Tibial nerve (tissue), 4 donors: ENCODE measurements at places on chromosomes 12 and 14.

GRCh38 chr12:48340943-48341342, 9.8 kb downstream of the ZNF641 start:
- DNase-seq: no peak
- H3K36me3 ChIP-seq: peaks cover 74% of the 10 kb centered on the region
- H3K27me3 ChIP-seq: no peaks in the 10 kb centered on the region
- no peak overlapping the region for H3K4me3 ChIP-seq

DNA sequence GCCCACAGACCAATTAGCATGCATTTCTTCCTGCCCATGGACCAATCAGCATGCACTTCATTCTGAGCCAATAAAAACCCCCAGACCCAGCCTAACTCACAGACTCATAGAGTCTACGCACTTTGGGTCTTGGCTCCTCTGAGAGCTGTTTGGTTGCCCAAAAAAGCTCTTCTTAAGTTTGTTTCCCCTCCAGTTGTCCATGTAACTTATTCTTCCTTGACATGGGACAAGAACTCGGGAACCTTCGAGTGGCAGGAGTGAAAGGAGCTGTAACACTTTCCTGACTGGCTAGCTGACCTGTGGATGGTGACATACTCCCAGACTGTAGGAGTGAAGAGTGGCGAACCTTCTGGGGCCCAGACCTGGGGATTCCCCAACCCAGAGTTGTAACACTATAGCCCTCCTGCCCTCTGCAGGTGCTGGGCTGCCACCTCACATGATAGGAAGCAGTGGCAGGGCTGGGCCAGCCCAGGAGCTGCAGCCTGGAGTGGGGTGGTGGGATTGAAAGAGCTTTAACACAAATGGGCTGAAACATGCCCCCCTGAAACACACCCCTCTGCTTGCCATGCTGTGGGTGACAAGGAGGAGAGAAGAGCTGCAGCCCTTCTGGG, 4.4 kb upstream of the BTBD7 start:
- H3K27ac ChIP-seq: no peak overlapping the region
- H3K27me3 ChIP-seq: no peaks in the 10 kb centered on the region
- no peak overlapping the region for H3K4me3 ChIP-seq
- DNase-seq: no peak

DNA sequence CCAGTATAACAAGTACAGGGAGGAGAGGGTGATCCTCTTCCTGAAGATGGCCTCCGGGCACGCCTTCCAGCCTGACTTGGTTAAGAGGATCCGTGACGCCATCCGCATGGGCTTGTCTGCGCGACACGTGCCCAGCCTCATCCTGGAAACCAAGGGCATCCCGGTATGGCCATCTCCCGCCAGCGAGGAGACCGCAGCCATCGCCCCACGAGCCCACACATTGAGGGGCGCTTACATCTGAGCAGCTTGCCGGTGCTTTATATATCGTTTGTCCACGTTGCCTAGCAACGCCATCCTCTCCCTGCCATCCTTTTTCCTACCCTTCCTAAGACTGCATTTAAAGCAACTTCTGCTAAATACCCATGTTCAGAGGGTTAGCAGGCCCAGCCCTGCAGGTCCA, 71.5 kb downstream of the AACS start:
- no peak for DNase-seq
- no peak overlapping the region for H3K4me3 ChIP-seq
- H3K27me3 ChIP-seq: no peaks in the 10 kb centered on the region
- H3K4me1 ChIP-seq: no peaks in the 10 kb centered on the region

- H3K36me3 ChIP-seq: peaks cover 24% of the 10 kb centered on the region
- no peaks in the 10 kb centered on the region for H3K4me1 ChIP-seq
- no peak for DNase-seq
- no peaks in the 10 kb centered on the region for H3K27me3 ChIP-seq
Observed at GRCh38 chr14:92987713-92988510, 65.0 kb downstream of the CHGA start.
